Left lung (tissue), 14 donors: ENCODE measurements at places on chromosomes 6 and 20.

DNA sequence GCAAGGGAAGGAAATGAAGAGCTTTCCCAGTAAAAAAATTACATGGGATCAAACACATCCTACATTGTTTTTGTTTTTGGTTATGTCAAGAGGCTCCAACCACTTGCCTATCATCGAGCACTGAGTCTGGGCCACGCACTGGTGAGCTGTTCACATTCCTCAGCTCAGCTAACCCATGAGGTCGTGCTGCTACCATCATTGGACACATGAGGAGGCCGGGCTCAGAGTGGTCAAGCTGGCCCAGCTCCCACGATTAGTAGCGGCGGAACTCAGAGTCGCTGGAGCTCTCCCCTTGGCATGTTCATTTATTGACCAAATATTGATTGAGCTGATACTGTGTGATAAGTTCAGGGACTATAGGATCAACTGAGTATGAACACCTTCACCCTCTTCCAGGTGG lies 164.9 kb downstream of the CDH26 start:
- DNase-seq: no peak

GRCh38 chr6:160795721-160796120 lies 93.7 kb downstream of the PLG start:
- no peak for DNase-seq

DNA sequence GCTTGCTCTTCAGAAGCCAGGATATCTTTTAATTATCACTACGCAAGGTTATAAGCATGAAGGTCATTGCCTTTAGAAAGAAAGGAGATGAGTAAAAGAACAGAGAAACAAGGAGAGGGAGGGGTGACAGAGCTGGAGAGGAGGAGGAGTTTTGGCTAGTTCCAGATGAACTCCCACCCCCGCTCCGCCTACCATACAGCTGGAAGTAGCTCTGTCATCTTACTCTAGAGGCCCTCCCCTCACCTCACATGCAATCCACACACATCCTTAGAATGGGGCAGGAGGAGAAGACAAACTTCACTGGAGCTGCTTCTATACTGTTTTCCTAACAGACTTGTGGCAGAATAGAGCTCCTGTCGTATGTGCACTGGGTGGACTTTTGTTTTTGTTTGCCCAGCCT lies 144.7 kb downstream of the SCML4 start:
- no peak for DNase-seq

- no peak for DNase-seq
Measured at GRCh38 chr6:22102671-22103070, 194.2 kb downstream of the PRL start.

GRCh38 chr6:14072084-14072483 lies 45.5 kb upstream of the CD83 start:
- DNase-seq: no peak

DNA sequence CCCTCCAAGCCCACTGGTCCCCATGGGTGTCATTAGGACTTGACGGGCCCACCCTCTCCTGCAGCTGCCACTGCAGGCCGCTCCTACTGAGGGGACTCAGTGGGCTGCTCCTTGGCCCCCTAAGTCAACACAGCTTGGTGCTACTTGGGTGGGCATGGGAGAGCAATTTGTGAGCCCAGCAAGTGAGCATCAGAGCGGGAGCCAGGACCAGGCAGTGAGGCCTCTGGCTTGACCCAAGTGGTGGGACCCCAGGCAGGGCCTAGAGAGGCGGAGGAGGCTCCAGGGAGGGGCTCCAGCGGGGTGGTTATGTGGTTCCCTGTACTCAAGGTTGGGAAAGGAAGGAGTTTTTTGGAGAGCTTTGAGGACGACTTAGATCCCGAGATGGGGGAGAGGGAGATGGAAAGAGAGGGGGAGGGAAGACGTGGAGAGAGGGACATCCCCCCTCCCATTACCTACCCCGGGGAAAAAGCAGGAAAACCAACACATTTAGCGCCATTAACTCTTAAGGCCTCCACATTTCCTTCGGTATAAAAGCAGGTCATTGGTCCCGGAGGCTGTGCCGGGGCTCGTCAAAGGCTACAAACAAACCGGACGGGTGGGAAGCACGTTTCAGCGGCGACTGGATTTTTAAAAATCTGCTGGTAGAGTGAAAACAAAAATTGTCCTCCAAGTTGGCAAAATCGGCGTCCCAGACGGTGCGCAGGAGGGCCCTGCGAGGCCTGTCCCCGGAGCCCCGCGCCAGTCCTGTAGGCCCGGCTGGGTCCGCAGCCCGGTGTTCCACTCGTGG lies 8.8 kb downstream of the FOXC1 start:
- no peak for DNase-seq

DNA sequence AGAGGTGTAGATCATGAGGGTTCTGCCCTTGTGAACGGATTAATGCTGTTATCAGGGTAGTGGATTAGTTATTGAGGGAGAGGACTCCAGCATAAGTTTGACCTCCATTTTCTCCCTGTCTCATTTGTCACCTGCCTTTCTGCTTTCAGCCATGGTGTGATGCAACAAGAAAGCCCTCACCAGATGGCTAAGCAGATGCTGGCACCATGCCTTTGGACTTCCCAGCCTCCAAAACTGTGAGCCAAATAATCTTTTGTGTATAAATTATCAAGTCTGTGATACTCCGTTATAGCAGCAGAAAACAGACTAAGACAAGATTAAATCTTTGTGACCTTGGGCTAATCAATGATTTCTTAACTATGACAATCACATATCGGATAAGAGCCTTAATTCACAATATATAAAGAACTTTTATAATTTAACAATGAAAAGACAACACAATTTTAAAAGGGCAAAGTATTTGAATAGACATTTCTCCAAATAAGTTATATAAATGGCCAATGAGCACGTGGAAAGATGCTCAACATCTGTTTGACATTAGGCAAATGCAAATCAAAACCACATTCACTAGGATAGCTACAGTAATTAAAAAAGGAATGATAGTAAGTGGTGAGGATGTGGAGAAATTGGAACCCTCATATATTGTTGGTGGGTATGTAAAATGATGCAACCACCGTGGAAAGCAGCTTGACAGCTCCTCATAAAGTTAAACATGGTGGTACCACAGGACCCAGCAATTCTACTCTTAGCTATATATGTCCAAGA lies 45.3 kb upstream of the IFNGR1 start:
- no peak for DNase-seq

GRCh38 chr6:141264101-141264500 lies 868.6 kb upstream of the GJE1 start:
- DNase-seq: no peak

DNA sequence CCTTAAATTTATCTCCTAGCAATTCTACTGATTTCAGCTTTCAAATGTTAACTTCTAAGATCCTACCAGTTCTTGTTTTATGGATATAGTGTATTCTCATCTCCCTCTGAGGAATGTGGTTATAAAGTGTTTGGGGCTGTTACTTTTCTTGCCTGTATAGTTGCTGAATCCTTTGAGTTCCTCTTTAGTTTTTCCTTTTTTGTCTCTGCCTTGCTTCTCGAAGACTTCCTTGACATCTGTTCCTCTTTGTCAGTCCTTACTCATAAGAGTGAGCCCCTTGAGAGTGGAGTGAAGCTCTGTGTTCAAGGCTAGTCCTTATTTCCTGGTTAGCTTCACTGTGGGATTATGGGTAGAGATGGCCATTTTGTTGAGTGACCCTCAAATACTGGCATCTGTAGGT lies 84.6 kb downstream of the ELOVL4 start:
- no peak for DNase-seq

- no peak for DNase-seq
Measured at GRCh38 chr20:3167738-3168078, 5.6 kb downstream of the LZTS3 start.

DNA sequence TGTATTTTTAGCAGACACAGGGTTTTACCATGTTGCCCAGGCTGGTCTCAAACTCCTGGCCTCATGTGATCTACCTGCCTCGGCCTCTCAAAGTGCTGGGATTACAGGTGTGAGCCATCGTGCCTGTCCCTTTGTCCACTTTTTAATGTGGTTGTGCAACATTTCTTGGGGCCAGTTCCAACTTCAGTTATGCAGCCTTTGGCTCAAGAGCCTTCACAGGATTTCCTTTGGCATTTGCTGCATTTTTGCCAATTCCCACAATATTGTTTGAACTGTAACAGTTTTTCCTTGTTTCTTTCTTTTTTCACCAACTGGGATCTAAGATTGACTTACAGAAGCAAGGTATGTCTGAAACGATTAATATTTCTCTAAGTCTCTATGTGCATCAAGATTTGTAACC lies 63.6 kb downstream of the EDN1 start:
- no peak for DNase-seq

DNA sequence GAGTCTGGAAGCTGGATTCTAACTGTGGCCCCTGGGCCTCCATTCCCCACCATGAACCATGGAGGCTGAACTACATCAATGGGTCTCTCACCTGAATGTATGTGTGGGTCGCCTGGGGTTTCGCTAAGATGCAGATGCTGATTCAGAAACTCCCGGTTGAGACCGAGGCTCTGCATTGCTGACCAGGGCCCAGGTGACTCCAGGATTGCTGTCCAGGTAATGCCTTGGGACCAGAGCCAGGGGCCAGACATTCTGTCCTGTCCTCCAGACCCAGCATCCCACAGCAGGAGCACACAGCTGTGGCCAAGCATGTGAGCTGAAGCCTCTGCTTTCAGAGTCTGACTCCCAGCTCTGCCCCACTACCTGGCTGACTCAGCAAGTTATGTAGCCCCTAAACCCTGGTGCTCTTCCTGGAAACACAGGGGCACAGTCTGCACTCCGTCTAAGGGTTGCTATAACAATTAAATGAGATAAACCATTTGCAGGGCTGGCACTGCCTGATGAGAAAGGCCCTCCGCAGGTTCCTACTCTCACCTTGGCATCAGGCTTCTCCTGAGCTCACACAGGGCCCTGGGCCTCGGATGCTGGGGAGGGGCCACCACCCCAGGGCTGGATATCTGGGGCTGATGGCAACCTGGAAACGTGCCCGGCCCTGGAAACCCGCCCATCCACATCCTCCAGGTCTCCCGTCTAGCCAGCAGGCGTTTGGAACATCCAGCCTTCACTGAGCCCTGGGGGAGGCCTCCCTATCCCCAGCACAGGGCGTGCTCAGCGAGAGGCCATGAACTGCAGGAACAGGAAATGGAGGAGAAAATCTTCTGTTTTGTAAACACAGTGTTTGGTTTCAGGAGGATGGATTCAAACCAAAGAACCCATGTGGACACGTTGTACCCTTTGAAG lies 175.7 kb downstream of the DLL1 start:
- DNase-seq: no peak

- no peak for DNase-seq
Measured at GRCh38 chr20:51121272-51121671, 98.4 kb upstream of the KCNG1 start.

- no peak for DNase-seq
Measured at GRCh38 chr6:52759085-52759484, 4.2 kb downstream of the GSTA2 start.

- no peak for DNase-seq
Measured at GRCh38 chr6:127907960-127908640, 7.2 kb upstream of the THEMIS start.

DNA sequence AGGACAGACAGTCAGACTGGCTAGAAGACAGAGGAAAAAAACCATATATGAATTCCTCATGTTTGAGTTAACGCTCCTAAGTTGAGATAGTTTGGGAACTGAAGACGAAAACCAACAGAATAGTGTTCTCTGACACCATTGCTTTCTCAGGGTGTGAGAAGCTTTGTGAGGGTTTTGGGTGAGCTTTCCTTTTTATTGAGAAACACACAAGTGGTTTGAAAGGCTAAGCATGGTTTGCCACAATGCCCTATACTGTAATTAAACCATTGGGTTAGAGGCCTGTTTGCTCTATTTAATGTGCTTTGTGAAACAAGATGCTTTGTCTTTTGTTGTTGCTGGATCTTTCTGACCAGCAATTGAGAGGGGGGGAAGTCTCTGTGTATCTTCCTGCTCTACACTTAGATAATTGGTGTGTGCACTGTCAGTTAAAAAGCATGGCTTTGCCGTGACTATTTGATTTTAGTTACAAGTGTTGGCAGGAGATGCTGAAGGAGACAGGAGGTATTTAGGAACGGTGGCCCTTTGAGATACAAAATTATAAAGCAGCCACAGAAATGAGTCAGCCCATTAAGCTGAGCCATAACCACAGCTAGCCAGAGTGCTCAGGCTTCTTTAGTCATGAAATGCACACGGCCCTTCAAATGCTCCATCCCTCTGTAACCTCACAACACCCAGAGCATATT lies 273.0 kb upstream of the PREP start:
- DNase-seq: no peak

- DNase-seq: no peak
Measured at GRCh38 chr6:148231572-148231971, 111.1 kb upstream of the SASH1 start.

DNA sequence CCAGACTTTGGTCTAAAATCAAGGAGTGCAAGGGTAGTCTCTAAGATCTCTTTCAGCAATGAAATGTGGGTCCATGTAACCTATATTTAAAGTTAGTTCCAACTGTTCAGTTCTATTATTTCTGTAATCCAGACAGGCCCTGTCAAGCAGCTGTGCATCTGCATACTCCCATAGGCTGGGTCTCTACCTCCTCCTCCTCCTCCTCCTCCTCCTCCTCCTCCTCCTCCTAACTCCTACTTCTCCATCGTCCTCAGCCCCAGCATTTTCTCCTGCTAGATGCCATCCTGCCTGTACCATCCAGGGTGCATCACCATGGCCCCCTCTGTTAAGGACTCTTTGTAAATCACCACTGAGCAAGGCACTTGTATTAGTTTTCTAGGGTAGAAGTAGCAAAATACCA lies 52.4 kb upstream of the TPD52L1 start:
- DNase-seq: no peak

DNA sequence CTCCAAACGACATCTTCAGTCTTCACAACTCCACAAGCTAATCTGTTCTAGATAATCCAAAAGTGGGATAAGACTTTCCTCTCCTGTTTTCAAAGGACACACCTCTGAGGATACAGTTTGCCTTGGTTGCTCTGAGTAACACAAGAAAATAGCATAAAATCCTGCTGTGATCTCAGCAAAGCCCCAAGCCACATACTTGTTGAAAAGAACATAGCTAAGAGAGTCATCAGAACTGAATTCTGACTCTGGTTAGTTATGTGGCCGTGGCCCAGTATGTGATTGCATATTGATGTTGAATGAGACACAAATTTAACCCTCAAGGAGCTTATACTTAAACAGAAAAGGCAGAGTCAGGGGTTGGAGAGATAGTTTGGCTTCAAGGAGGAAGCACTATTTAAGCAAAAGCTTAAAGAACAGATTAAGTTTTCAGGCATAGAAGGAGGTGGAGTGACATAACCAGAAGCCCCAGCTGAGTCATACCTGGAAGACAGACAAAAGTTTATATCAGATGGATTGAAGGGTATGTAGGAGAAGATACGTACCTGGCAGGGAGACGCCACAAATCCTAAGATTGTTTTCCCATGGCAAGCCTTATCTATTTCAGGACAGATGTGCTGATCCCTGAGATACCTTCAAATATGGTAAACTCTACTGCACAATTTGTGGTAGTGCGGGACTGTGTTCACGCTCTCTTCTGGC lies 41.2 kb downstream of the OPN5 start:
- no peak for DNase-seq

- DNase-seq: no peak
Measured at GRCh38 chr6:36740818-36741179, 43.2 kb downstream of the RAB44 start.

DNA sequence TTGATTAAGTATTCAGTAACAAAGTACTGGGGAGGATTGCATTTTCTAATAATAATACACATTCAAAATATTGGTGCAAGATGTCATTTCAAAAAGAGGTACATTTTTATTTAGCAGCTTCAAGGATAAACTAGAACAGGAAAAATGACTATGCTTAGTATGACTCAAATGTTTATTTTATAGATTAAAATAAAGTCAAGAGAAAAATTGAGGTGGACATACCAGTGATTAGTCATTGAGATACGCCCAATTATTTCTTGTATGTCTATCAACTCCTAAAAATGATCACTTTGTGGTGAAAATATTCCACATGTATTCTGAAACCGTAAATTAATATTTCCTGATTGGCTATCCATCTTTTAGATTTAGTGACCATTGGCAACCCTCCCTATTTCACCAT lies 96.7 kb downstream of the PHF3 start:
- DNase-seq: no peak
